CD4-positive, alpha-beta T cell treated with Interleukin-17A for 1 hour (primary cell): ENCODE measurements at places on chromosomes 12 and 14.

GRCh38 chr12:129002427-129002826 lies 149.1 kb downstream of the GLT1D1 start:
- no peak for DNase-seq

- DNase-seq = no peak
Measured at GRCh38 chr14:29716150-29716549, 211.5 kb downstream of the PRKD1 start.

DNA sequence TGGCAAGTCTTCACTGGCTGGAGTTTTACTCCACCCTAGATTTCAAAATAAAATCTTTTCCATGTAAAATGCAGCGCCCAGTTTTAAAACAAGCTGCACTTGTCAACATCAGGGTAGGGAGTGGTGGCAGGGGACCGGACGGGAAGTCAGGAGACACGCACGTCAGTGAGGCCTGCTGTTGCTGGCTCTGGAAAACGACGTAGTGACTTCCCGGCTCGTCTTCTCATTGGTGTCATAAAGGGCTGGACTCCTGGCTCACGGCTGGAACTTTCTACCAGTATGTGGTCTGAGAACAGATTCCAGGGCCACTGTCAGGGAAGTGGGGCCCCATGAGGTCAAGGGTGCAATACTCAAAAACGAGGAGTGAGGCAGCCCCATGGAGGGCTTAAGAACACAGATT lies 64.2 kb upstream of the FOXN3 start:
- no peak for DNase-seq

DNA sequence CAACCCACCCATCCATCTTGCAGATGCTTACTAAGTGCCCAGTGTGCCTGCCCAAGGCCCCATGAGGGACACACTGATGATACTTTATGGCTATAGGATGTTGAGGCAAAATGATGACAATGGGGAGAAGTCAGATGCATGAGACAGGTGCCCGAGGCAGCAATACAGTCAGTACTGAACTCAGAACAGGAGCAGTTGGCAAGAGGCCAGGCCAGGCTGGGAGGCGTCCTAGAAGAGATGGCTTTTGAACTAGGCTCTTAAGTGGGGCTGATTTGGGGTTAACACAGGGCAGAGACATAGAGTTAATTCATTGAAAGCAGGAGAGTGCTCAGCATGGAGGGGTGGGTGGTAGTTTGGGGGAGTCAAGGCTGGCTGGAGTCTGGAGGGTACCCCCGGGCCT lies 15.6 kb downstream of the PLBD2 start:
- DNase-seq = no peak
